ENCODE measurements at places on chromosomes 13 and 19. TPM values are rescaled to one million over a fixed set of nuclear protein-coding genes. Genes with fewer than 3 reads are reported as not detected.

Gene DOHH
- 15.2 TPM for total RNA-seq

Gene SYT5
- total RNA-seq: 0.42 TPM

Gene CIRBP
- 225 TPM for total RNA-seq

Gene ACER1
- total RNA-seq: not detected

Gene AXL
- 172 TPM for total RNA-seq

Gene C19orf38
- not detected for total RNA-seq

Gene SLC25A42
- total RNA-seq: 6.2 TPM

Gene KLF2
- total RNA-seq: 23.4 TPM

Gene ZNF681
- 1.9 TPM for total RNA-seq

Gene TEX29
- not detected for total RNA-seq

Gene ZSCAN1
- total RNA-seq: not detected

Gene IZUMO4
- 1.1 TPM for total RNA-seq

DNA sequence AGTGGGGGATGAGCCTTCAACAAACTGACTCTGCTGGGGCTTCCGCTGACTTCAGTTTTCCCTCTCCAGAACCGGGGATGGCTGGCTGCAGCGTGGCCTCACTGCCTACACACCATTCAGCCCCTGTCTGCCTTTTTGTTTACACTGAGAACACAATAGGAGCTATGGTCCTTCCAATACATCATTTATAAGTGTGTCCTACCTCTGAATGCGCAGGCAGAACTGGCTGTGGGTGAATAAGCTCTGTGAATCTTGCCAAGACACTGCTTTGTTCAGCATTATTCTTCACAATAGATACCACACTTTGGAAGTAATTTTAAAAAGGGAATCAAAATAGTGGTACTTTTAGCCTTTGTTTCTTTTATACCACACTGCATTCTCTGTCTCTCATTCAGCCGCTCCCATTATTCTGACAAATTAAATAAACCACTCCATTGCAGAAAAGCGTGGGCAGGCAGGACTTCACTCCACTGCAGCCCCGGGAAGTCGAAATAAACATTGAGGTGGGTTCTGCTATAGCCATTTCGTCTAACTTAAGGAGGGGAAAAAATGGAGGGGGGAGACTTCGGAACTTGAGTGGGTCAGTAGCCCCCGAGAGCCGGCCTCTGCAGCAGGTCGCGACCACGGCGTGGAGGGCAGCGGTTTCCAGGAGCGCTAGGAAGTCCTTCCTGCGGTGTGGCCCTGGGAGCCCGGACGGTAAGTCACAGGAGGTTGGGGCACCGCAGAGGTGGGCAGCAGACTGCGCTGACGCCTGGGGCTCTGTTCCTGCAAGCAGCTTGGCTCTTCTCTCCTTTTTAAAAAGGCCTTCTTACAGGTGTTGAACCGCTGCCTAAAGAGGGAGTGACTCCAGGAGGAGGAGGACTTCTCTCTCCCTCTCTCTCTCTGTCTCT is 94.8 kb upstream of the SOX1 start:
- no peak overlapping the region for H3K4me3 ChIP-seq
- H3K27me3 ChIP-seq: no peaks in the 10 kb centered on the region
- H3K36me3 ChIP-seq: no peaks in the 10 kb centered on the region
- no peak for DNase-seq
- no peaks in the 10 kb centered on the region for H3K4me1 ChIP-seq
- H3K27ac ChIP-seq: no peak overlapping the region

GRCh38 chr13:75180805-75181455 is 301.0 kb downstream of the TBC1D4 start:
- H3K4me1 ChIP-seq: peaks cover 25% of the 10 kb centered on the region
- peak overlapping the region; percentile 65 for H3K27ac ChIP-seq
- no peaks in the 10 kb centered on the region for H3K36me3 ChIP-seq
- peak; percentile 65 for DNase-seq

- no peak within 1 kb of the TSS for H3K4me3 ChIP-seq
- no peak for DNase-seq
- no peaks in the 10 kb centered on the region for H3K36me3 ChIP-seq
Observed at GRCh38 chr19:852136-853013, at the start of gene ELANE. Gene ELANE, plus strand, starts transcription at chr19:852303. Its CDS starts 26 bp downstream, at chr19:852329.

- no peak for DNase-seq
- H3K27ac ChIP-seq: no peak overlapping the region
- H3K4me1 ChIP-seq: no peaks in the 10 kb centered on the region
- H3K27me3 ChIP-seq: no peaks in the 10 kb centered on the region
- H3K4me3 ChIP-seq: no peak overlapping the region
Observed at GRCh38 chr19:39740395-39740794, 2.6 kb upstream of the CLC start.

DNA sequence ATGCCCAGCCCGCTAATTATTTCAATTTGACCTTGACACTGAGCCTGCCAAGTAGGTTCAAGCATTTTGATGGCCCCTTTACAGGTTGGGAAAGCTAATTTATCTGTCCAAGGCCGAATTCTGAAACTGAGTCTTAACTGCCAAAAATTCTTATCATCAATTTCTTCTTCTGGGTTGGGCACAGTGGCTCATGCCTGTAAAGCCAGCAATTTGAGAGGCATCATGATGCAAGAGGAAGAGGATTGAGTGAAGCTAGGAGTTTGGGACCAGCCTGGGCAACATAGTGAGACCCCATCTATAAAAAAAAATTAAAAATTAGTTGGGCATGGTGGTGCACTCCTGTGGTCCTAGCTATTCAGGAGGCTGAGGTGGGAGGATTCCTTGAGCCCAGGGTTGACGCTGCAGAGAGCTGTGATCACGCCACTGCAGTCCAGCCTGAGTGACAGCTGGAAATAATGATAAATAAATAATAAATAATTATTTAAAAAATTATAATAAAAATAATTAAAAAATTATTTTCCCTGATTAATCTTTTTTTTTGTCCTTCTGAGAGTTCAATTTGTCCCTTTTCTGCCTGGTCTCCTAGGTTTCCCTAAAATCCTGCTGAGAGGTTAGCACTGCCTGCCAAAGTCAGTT is 1.3 kb upstream of the LDLR start:
- H3K27ac ChIP-seq: peak overlapping the region; percentile 87
- H3K27me3 ChIP-seq: no peaks in the 10 kb centered on the region
- H3K4me1 ChIP-seq: peaks cover 43% of the 10 kb centered on the region
- DNase-seq: no peak

- peaks cover 30% of the 10 kb centered on the region for H3K4me1 ChIP-seq
- H3K27ac ChIP-seq: no peak overlapping the region
- no peak overlapping the region for H3K4me3 ChIP-seq
Observed at GRCh38 chr19:804419-805165, 7.3 kb downstream of the PTBP1 start.

- H3K36me3 ChIP-seq: no peaks in the 10 kb centered on the region
- no peak overlapping the region for H3K4me3 ChIP-seq
- no peak for DNase-seq
- no peaks in the 10 kb centered on the region for H3K4me1 ChIP-seq
- H3K27me3 ChIP-seq: no peaks in the 10 kb centered on the region
- no peak overlapping the region for H3K27ac ChIP-seq
Observed at GRCh38 chr13:106182404-106182803, 353.1 kb downstream of the EFNB2 start.

GRCh38 chr19:38190061-38190460 is 34.0 kb downstream of the DPF1 start:
- peak; percentile 24 for DNase-seq
- no peak overlapping the region for H3K4me3 ChIP-seq
- H3K27me3 ChIP-seq: no peaks in the 10 kb centered on the region
- H3K36me3 ChIP-seq: peaks cover 4% of the 10 kb centered on the region
- no peaks in the 10 kb centered on the region for H3K4me1 ChIP-seq

- H3K27me3 ChIP-seq: no peaks in the 10 kb centered on the region
- no peak overlapping the region for H3K4me3 ChIP-seq
- peak; percentile 64 for DNase-seq
- H3K4me1 ChIP-seq: peaks cover 20% of the 10 kb centered on the region
Observed at GRCh38 chr19:40585241-40585981, 8.7 kb downstream of the SHKBP1 start.

- peaks cover 10% of the 10 kb centered on the region for H3K4me1 ChIP-seq
- no peak for DNase-seq
- no peak overlapping the region for H3K4me3 ChIP-seq
Observed at GRCh38 chr19:41462497-41462896, 19.5 kb downstream of the ERICH4 start.

GRCh38 chr19:36058481-36059179 is 3.9 kb downstream of the WDR62 start:
- H3K36me3 ChIP-seq: no peaks in the 10 kb centered on the region
- no peak for DNase-seq
- H3K4me1 ChIP-seq: peaks cover 13% of the 10 kb centered on the region
- no peaks in the 10 kb centered on the region for H3K27me3 ChIP-seq

DNA sequence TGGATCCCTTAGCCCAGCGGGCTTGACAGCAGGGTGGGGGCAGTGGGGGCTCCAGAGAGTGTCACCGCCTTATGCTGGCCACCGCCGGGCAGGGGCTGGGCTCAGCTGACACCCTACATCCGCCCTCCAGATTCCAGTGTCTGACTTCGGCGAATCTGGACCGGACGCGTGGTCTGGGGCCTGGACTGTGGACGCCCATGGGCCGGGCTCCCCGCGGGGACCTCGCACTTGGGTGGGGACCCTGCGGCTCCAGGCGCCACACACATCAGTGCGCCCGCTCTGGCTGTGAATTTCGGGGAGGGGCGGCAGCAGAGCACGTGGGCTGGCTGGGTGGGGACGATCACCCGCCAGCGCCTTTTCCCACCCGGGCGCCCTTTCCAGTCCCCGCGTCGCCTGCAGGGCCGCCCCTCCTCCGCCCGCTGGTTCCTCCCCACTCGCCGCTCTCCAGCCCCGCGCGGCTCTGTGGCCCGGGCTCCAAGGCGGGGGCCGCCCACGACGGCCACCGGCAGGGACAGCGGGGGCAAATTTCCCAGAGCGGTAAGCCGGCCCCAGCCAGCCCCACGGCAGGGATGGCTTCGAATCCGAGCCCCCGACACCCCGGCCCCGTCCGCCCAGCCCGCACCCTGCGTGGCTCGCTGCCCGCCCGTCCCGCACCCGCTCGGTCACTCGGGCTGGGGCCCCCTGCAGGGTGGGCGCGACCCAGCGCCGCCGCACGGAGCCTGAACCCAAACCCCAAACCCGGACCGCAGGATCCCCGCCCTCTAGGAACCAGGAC is 23.3 kb upstream of the ZNF99 start:
- DNase-seq: no peak
- no peaks in the 10 kb centered on the region for H3K4me1 ChIP-seq
- no peak overlapping the region for H3K27ac ChIP-seq
- no peak overlapping the region for H3K4me3 ChIP-seq
- no peaks in the 10 kb centered on the region for H3K27me3 ChIP-seq

DNA sequence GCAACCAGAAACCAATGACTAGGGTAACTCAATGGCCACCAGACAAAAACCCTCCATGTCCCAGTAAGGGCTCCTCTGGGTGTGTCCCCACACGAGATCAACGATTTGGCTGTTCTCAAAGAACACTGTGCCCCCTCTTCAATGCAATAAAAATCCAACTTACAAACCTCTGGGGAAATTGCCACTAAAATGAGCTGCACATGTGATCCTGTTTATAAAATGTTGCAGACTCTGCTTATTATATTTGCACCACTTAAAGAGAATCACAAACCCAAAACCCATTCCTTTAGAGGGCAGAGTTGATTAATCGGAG is 80.5 kb downstream of the STK24 start:
- no peak for DNase-seq
- H3K4me3 ChIP-seq: no peak overlapping the region
- H3K27ac ChIP-seq: no peak overlapping the region
- peaks cover 2% of the 10 kb centered on the region for H3K36me3 ChIP-seq
- no peaks in the 10 kb centered on the region for H3K4me1 ChIP-seq

DNA sequence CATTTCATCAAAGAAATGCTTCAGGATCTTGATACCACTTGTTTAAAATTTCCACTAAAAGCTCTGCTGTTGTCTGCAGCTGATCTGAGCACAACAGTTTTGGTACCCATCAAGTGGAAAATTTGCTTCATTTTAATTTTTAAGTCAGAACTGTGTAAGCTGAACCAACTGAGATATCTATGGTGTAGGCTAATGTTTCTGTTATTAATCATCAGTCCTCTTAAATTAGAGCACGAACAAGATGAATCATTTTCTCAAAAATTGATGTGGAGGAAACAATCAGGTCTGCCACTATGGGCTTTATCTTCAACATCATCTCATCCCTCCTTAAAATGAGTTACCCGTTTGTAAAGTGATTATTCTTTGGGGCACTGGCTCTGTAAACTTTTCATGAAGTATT is 221.5 kb upstream of the NBEA start:
- H3K27ac ChIP-seq: no peak overlapping the region
- no peak overlapping the region for H3K4me3 ChIP-seq
- H3K36me3 ChIP-seq: no peaks in the 10 kb centered on the region
- no peak for DNase-seq
- H3K4me1 ChIP-seq: peaks cover 2% of the 10 kb centered on the region
- H3K27me3 ChIP-seq: no peaks in the 10 kb centered on the region

- H3K4me1 ChIP-seq: peaks cover 27% of the 10 kb centered on the region
- H3K4me3 ChIP-seq: no peak overlapping the region
- peak; percentile 88 for DNase-seq
Observed at GRCh38 chr19:19490214-19490968, 25.0 kb downstream of the TSSK6 start.

DNA sequence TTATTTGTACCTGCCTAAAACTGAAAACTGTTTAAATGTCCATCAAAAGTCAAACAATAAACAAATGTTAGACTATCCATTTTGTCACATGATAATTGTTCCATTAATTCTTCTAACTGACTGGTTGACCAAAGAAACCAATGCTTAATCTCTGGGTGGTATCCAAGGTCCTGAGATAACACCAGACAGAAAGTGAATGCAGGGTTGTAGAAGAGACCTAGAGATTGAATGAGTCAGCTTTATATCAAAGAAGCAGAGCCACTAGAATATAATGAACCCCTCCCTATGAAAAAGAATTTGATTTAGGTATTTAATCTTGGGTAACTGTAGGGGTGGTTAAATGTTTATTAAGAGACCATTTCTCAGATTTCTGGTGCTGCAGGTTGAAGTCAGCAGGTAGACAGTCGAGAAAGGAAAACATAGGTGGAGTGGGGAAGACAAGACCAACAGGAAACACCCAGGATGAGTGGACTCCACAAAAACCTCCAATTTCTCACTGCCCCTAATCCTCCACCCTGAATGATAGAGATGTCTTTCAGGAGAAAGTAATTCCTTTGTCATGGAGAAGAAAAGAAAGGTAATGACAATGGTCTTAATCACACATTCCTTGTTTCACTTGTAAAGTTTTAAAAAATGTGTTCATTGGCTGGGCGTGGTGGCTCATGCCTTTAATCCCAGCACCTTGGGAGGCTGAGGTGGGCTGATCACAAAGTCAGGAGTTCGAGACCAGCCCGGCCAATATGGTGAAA is 536.4 kb downstream of the IRS2 start:
- no peak for DNase-seq
- no peak overlapping the region for H3K27ac ChIP-seq
- H3K36me3 ChIP-seq: no peaks in the 10 kb centered on the region
- H3K4me3 ChIP-seq: no peak overlapping the region
- peaks cover 16% of the 10 kb centered on the region for H3K4me1 ChIP-seq
- H3K27me3 ChIP-seq: no peaks in the 10 kb centered on the region
